ENCODE measurements at places on chromosomes 1 and 21.

- no peak for DNase-seq
Observed at GRCh38 chr1:186404454-186405051, 28.9 kb downstream of the ODR4 start.

GRCh38 chr21:26761174-26761915, 83.9 kb downstream of the ADAMTS1 start:
- DNase-seq, result no peak

GRCh38 chr1:183370399-183371058, 47.7 kb downstream of the NMNAT2 start:
- no peak for DNase-seq

DNA sequence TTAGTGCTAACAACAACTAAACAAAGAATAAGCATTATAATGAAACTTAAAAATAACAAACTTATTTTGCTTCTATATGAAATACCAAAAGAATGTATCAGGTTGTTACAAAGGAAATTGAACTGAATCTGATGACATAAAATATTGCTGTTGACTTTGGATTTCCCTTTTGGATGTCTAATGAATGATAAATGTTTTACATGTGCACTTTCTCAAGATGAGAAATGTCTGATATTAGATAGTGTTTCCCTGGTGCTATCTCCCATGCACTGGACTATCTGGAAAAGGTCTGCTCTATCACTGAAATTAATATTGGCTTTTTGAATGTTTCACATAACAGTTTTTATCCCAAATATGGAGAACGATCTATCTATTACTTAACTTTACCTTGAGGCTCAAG, 179.9 kb downstream of the HMCN1 start:
- DNase-seq, result no peak

DNA sequence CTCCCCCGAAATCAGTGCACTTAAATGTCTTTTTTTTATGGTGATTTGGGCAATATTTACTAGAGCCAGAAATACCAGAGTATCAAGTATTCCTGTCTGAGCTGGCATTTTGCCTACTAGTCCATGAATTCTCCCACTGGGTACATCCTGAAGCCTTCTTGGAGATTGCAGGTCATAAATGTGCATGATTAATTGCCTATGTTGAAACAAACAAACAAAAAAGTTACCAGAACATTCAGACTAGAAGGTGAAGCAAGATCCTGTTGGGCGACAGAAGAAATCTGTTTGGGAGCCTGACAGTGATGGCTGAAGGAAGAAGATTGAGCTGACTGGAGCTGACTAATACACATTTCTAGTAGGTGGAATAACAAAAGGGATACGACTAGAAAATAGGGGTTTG, 127.4 kb upstream of the NRIP1 start:
- DNase-seq, result no peak

DNA sequence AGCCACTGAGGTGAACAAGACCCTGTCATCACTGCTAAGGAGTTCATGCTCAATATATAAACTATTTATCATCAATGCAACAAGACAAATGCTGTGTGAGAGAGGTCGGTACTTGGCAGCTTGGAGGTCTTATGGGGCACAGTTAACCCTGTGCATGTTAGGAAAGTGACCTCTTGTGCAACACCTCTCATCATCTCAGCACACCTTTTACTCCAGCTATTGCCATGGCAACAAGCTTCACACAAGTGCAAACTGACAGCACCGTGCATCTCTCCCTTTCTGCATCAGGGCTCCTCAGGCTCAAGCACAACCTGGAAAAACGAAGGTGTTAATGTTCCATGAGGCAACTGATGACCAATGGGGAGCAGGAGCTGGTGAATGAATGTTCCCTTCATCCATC, 14.7 kb upstream of the MYSM1 start:
- DNase-seq, result no peak

GRCh38 chr1:164702216-164702615, 143.2 kb downstream of the PBX1 start:
- DNase-seq, result no peak

GRCh38 chr1:100485855-100486258, 52.1 kb upstream of the GPR88 start:
- DNase-seq, result no peak

GRCh38 chr1:235280467-235280866, 47.5 kb downstream of the ARID4B start:
- no peak for DNase-seq

DNA sequence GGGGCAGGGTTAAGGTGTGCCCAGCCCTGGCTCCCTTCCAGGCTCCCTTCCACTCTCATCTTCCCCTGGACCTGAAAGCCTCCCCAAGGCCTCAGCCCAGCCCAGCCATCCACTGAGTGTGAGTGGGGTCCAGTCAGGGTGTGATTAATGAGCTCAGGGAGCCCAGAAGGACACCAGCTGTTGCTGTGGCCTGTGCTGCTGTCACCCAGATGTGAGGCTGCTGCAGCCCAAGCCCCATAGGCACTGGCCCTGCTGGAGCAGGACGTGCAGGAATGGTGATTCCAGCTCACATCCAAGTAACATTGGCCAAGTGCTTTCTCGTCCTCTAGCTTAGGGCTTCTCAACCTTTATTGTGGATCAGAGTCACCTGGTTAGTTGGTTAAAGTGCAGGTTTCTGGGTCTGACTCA, 77.6 kb downstream of the EPHB2 start:
- DNase-seq, result no peak
